ENCODE measurements at places on chromosomes 1 and 21.

DNA sequence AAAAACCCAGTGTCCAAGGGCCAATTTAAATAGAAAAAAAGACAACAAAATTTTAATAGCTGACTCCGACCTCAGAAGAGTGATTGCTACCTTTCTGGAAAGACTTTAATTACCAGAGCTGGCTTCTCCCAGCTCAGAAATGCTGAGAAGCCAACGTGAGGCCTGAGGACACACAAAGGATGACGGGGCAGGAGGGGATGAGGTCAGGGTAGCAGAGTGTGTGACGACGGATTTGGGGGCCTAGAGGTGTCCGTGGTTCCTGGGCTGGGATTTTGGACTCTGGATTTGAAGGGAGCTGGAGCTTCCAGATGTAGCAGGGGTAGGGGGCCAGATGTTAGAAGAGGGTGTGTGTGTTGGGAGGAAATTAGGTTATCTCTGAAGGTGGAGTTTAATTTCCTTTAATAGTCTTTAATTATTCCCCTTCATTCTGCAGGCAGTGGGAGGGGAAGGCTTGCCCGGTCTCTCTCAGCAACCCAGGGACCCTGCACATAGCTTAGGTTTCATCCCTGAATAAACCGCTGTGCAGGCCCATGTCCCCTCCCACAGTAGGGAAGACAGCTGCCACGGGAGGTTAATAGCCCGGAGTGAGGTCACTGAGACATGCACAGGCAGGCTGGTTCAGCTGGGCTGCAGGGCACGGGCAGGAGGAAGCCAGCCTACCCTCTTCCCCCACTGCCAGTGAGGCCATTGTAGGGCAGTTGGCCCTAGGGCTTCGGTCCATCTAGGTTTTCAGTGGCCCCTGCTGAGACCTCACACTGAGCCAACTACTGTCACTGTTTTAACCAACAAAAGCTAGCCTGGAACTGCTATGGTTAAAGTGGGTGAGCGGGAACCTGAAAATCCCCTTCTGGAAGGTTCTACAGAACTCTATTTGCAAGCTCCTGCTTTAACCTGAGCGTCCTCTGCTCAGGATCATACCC is 3.8 kb upstream of the PADI3 start:
- DNase-seq = no peak

- no peak for DNase-seq
These were observed 15.0 kb upstream of the BARHL2 start for GRCh38 chr1:90732136-90732535.

DNA sequence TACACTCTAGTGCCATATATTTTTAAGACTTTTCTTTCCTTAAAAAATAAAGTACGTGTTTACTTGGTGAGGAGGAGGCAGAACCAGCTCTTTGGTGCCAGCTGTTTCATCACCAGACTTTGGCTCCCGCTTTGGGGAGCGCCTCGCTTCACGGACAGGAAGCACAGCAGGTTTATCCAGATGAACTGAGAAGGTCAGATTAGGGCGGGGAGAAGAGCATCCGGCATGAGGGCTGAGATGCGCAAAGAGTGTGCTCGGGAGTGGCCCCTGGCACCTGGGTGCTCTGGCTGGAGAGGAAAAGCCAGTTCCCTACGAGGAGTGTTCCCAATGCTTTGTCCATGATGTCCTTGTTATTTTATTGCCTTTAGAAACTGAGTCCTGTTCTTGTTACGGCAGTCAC is 25.2 kb downstream of the PSEN2 start:
- DNase-seq = no peak

DNA sequence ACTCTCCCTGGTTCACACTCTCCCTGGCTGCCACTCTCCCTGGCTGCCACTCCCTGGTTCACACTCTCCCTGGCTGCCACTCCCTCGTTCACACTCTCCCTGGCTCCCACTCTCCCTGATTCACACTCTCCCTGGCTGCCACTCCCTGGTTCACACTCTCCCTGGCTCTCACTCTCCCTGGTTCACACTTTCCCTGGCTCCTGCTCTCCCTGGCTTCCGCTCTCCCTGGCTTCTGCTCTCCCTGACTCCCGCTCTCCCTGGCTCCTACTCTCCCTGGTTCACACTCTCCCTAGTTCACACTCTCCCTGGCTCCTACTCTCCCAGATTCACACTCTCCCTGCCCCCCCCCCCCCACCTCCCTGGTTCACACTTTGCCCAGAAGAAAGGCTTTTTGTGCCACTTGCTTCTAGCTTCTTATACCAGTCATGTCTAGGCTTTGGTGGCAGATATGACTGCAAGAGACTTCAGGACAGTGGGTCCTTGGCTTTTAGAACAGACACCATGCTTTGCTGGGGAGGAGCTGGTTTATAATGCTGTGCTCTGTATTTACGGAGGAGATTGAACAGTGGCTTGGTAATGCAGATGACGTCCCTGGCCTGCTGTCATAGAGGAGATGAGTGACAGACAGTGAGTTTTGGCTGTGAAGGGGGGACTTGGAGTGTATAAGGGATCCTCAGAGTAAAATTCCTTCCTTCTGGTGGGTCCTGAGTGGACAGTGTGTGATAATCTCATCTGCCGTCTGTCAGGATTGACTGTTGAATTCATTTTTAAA is 17.0 kb downstream of the COQ8A start:
- no peak for DNase-seq

- DNase-seq = no peak
These were observed 147.7 kb upstream of the WNT4 start for GRCh38 chr1:22290611-22291010.

GRCh38 chr21:42563261-42563660 is 49.6 kb downstream of the SLC37A1 start:
- no peak for DNase-seq

GRCh38 chr1:237042526-237042891 is 525 bp downstream of the RYR2 start:
- DNase-seq = no peak

DNA sequence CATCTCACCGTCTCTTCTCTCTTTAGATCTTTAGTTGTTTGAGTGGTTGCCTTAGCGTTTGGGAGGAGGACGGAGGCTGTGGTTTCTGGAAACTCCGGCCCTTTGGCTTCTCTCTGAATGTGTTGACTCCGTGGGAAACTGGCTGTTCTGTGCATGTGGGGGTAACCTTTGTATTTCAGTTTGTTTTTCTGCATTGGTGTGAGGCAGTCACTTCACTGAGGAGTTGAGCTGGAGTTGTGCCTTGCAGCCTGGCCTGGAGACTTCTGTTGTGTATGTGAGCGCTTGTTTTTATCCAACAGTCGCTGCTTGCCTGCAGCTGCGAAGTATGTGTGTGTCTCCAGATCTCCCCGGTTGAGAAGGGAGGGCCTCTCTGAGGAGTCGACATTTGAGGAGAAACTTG is 33.6 kb downstream of the CLDN14 start:
- no peak for DNase-seq

GRCh38 chr1:212981025-212981495 is 30.7 kb downstream of the VASH2 start:
- no peak for DNase-seq

DNA sequence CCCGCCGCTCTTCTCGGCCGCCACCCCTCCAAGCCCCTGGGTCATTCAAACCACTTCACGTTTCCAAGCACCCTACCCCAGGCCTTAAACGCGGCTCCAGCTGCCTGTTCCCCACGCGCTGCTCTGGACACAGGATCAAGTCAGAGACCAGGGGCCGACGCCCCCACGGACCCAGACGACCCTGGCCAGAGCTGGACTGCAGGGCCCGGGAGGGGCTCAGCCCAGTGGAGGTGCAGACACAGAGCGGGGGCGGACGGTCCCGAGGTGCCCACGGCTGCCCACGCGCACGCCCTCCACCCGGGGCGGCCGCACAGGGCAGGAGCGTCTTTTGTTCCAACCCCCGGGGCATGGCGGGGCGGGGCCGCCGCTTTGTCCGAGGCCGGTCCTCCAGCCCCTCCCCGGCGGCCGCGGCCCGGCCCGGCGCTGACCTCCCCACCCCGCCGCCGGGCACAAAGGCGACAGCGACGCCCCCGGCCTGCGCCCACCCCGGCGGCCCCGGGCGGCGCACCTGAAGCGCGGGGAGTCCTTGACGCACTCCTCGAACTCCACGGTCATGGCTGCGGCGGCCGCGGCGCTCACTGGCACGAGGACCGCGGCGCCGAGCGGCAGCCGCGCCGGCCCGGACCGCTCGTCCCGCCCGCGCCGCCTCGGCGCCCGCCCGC is 338 bp downstream of the ACAP3 start:
- no peak for DNase-seq

- DNase-seq = no peak
These were observed 38.6 kb downstream of the BMP8A start for GRCh38 chr1:39529901-39530535.

- no peak for DNase-seq
These were observed 28.7 kb downstream of the SYNJ1 start for GRCh38 chr21:32698971-32699693.

GRCh38 chr1:61046434-61046833 is 35.9 kb upstream of the NFIA start:
- DNase-seq = no peak

DNA sequence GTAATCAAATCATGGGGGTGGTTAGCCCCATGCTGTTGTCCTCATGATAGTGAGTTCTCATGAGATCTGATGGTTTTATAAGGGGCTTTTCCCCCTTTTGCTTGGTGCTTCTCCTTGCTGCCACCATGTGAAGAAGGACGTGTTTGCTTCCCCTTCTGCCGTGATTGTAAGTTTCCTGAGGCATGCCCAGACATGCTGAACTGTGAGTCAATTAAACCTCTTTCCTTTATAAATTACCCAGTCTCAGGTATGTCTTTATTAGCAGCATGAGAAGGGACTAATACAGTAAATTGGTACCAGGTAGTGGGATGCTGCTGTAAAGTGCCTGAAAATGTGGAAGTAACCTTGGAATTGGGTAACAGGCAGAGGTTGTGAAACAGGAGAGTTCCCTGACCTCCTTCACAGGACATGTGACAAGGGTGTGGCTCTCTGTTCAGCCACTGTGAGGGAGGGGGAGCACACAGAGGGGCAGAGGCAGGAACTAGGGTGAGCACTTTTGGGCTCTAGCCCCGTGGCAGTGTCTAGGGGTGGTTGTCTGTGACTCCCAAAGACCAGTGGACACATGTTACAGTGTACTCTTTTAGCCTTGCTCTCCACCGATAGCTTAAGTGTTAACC is 105.3 kb downstream of the BACH1 start:
- DNase-seq = no peak

GRCh38 chr1:231383159-231383860 is 38.8 kb downstream of the EGLN1 start:
- DNase-seq = no peak

Measured in stimulated activated CD8-positive, alpha-beta memory T cell treated with anti-CD3 and anti-CD28 coated beads, Interleukin-4, amount 100 ng/mL, for 1 hour (primary cell).